Forelimb muscle (tissue), 1 donor: ENCODE measurements at places on chromosomes 4 and X. TPM values are rescaled to one million over a fixed set of nuclear protein-coding genes. Genes with fewer than 3 reads are reported as not detected.

GRCh38 chrX:111041018-111041462 is 55.0 kb upstream of the PAK3 start:
- DNase-seq = no peak

DNA sequence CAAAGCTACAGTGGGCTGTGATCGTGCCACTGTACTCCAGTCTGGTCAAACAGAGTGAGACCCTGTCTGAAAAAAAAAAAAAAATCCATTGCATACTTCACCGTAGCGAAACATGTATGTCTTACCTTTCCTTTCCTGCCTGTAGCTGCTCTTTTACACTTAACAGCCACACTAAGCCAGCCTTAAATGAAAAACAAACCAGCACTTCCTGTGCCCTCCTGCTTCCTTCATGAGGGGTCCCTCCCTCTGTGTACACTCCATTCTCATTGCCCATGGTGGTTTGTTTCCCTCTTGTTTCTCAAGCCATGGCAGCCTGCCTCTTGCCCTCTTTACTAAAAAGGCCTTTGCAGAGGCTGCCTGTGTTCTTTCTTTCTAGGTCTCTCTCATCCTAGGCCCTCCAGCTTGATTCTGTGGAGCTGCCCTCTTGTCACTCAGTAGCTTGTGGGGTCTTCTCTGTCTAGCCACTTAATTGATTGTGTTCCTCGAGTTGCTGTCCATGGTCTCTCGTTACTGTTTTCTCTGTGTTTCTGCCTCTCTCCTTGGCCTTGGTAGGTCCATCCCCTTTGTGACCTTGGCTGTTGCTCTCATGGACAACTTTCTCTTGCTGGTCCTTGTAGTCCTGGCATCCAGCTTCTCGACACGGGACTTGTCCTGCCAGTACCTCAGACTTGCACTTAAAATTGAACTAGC is 52.1 kb upstream of the MSANTD1 start:
- DNase-seq = no peak

DNA sequence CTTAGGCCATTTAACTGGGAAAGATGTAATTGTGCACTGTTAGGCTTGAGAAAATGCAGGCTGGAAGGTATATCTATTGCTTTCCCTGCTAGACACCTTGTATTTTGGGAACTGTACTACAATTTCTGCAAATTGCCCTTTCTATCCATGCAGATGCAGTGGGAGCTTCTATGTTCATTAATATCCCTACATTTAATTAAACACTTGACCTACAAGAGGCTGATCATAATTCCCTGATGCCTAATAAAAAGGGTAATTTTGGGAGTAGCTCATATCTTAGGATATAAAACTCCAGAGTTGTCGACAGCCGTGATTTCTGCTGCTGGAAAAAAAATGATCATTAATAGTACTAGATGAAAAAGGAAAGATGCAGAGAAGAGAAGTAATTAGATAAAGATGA is 19.7 kb downstream of the DTHD1 start:
- no peak for DNase-seq

DNA sequence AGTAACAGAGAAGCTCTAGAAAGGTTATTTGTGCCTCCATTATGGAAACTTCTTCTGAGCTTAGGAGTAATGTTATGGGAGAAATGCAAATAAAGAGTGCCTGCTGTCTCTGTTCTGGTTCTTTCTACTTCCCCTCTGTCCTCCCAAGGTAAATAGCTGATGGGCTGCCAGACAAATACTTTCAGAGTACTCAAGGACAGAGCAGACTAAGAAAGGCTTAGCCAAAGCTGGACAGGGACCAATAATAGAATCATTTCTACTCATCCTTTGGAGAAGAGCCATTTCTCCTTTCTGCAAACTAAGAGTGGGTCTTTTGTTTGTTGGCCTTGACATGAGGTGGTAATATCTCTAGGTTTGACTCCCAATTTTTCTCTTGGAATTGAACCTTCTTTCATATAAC is 136.1 kb downstream of the MID1IP1 start:
- DNase-seq = no peak

- no peak for DNase-seq
Observed at GRCh38 chr4:86558797-86559196, 35.3 kb upstream of the PTPN13 start.

GRCh38 chr4:44722001-44722400 is 4.4 kb downstream of the GNPDA2 start:
- DNase-seq = no peak

GRCh38 chrX:111098874-111099273 is 2.9 kb downstream of the PAK3 start:
- no peak for DNase-seq

DNA sequence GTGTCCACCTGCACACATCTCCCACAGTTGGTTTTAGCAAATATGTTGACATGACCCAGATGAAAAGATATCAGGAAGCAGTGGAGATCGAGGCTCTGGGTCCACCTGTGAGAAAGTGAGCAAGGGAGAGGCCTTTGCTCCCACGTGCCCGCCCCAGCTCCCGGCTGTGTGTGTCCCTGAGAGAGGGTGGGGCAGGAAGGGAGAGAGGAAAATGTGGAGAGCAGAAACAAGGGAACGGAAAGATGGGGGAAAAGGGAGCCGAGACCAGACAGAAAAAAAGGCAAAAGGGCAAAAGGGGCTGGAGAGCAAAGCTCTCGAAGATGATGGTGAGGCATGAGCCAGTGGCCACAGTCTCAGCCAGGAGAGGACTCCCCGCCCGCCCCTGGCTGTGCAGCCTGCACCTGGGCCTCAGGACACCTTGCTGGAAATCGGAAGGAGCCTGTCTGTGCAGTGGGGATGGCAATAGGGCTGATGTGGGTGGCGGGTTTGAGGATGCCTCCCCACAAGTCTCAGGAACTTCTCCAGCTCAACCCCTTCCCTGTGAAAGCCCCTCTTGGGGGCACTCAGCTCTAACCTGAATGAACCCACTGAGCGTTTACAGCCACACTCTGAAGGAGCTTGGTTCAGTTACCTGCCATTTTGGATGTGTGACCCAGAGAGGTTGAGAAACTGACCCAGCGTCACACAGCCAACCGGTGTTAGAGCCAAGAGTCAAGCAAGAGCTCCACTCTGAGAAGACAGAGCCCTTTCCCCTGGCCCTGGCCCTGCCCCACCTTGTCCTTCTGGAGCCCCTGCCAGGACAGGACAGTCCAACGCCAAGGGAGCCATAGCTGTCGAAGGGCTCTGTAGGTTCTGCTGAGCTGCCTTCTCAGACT is 20.3 kb upstream of the MSX1 start:
- DNase-seq = no peak

DNA sequence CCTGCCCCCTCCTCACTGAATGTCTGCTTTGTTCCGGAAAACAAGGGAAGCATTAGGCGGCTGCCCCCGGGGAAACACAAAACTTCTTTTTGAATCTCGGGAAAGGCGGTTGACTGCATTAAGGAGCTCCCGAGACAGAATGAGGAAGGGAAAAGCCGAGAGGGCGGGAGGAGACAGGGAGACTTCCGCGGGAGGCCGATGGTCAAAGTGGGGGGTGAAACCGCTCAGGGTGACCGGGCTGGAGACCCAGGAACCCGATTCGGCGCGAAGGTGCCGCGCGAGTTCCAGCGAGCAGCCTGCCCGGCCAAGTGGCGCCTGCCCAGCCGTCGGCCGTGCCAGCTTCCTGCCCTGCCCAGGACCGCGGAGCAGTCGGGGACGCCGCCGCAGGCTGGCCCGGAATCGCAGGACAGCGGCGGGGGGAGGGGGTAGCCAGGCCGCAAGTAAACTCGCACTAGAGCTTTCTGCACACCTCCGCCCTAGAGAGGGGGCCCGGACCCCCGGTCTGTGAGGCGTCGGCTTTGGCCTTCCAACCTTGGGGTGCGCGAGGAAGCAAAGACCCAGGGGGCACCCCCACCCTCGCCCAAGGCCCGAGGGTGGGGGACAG is 55.1 kb upstream of the BCOR start:
- DNase-seq = no peak

DNA sequence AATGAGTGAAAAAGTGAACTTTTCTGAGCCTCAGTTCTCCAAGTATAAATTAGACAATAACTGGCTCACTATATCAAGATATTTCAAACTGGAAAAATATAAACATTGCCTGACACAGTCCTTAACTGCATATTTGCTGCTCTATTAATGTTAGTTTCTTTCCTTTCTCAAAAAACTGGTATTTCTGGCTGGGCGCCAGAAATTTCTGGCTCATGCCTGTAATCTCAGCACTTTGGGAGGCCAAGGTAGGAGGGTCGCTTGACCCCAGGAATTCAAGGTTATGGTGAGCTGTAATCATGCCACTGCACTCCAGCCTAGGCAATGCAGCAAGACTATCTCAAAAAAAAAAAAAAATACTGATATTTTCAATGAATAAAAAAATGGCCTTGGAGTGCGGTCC is 227.0 kb downstream of the MAGEB17 start:
- DNase-seq = no peak

- no peak for DNase-seq
Observed at GRCh38 chr4:27861381-27861787, 1000.7 kb downstream of the STIM2 start.

GRCh38 chrX:57172544-57172943 is 35.3 kb upstream of the SPIN2A start:
- DNase-seq = no peak

DNA sequence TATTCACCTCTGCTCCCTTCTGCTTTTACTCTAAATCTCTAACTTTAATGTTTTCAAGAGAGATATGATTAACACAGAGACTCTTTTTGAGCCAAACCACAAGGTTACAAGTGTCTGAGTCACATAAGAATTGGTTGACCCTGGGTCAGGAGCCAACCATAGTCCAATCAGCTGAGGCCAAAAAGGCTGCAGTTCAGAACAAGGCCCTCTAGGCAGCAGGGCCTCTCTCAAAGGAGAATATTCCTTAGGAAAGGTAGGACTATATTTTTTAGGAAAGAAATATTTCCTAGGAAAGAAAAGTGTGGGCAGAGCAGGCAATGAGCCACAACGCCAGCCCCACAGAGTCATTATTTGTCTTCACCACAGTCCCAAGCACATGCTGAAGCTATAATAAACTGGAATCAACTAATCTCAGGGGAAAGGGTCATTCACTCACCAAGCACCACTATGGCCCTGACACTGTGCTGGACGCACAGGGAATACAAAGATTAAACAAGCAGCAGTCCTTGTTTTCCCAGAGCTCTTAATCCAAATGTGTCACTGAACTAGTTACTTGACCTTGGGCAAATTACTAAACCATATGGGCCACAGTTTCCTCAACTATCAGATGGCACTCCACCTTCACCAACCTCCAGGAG is 2.2 kb downstream of the ATP8A1 start:
- DNase-seq = no peak

DNA sequence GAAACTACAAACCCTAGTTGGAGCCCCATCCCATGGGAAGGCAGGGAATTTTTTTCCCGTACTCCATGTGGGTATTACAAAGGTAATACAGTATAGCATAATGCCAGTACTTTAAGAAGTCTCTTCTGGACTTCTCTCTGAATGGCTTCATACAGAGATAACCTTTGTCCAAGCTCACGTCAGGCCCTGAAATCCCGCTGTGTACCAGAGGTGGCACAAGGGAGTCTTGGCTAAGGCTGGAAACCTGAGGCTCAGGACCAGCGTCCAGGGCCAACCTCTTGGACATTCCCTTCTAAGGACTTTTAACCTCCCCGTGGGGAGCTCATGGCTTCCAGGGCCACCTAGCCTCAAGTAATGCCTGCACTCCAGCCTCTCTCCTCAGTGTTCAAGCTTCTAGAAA is 338.9 kb upstream of the FAM241A start:
- DNase-seq = no peak

- no peak for DNase-seq
Observed at GRCh38 chrX:119410854-119411253, 11.7 kb downstream of the SLC25A43 start.

GRCh38 chr4:2390146-2390545 is 28.3 kb downstream of the ZFYVE28 start:
- DNase-seq = no peak

DNA sequence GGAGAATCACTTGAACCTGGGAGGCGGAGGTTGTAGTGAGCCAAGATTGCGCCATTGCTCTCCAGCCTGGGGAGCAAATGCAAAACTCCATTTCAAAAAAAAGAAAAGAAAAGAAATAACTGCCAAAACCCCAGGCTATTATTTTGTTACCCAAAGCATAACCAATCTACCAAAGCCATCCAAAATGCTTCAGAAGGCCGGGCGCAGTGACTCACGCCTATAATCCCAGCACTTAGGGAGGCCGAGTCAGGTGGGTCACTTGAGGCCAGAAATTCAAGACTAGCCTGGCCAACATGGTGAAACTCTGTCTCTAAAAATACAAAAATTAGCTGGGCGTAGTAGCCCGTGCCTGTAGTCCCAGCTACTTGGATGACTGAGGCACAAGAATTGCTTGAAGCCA is 49.8 kb downstream of the SMIM31 start:
- DNase-seq = no peak

DNA sequence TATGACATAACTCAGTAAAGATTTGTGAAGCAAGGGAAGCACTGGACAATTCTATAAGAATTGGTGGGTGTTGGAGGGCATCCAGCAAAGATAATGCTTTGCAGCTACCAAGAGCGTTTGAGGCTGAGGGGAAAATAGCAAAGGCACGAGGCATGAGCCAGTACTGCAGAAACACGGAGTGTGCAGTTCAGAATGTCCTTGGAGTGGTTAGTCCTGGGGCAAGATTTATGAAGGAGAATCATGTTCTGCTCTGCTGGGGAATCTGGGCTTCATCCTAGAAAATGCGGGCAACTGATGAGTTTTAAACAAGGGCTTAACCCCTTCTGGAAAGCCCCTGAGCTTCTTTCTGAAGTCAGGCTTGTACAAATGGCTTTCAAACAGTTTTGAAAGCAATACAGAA is 452.5 kb downstream of the IL15 start:
- DNase-seq = no peak

GRCh38 chrX:53128097-53128749 is 34.3 kb downstream of the KANTR start:
- DNase-seq = no peak

DNA sequence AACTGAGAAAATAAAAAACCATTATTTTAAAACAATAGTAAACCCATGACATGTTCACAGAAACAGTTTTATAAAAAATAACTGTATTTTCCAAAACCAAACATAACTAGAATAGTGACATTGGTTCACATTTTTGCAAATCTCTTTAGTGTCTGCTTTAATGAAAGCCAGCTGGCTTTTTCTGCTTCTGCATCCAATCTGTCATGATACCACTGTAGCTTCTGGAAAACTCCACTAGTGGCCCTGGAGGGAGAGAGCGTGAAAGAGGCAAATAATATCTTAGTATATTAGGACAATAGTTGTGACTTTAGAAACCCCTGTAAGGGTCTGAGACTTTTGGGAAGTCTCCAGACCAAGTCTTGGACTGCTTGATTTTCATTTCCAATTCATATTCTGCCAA is 31.1 kb downstream of the FGFBP1 start:
- DNase-seq = no peak

- DNase-seq = no peak
Observed at GRCh38 chrX:66399273-66399672, 235.2 kb downstream of the HEPH start.

Gene BANK1
- 0.43 TPM for polyA plus RNA-seq

Gene DCUN1D4
- polyA plus RNA-seq = 27.3 TPM

Gene IL3RA
- polyA plus RNA-seq = 18.7 TPM

Gene GABRQ
- polyA plus RNA-seq = 1.3 TPM

Gene KLB
- polyA plus RNA-seq = 0.09 TPM

Gene F11
- polyA plus RNA-seq = not detected

Gene GSX2
- polyA plus RNA-seq = not detected

Gene EVC
- 14.8 TPM for polyA plus RNA-seq
